H7 (cell line): ENCODE measurements at places on chromosomes 13 and 19.

- no peak for DNase-seq
Observed at GRCh38 chr13:76129305-76130000, 493.3 kb downstream of the LMO7 start.

- no peak for DNase-seq
Observed at GRCh38 chr19:38726761-38727301, 17.4 kb downstream of the CAPN12 start.

DNA sequence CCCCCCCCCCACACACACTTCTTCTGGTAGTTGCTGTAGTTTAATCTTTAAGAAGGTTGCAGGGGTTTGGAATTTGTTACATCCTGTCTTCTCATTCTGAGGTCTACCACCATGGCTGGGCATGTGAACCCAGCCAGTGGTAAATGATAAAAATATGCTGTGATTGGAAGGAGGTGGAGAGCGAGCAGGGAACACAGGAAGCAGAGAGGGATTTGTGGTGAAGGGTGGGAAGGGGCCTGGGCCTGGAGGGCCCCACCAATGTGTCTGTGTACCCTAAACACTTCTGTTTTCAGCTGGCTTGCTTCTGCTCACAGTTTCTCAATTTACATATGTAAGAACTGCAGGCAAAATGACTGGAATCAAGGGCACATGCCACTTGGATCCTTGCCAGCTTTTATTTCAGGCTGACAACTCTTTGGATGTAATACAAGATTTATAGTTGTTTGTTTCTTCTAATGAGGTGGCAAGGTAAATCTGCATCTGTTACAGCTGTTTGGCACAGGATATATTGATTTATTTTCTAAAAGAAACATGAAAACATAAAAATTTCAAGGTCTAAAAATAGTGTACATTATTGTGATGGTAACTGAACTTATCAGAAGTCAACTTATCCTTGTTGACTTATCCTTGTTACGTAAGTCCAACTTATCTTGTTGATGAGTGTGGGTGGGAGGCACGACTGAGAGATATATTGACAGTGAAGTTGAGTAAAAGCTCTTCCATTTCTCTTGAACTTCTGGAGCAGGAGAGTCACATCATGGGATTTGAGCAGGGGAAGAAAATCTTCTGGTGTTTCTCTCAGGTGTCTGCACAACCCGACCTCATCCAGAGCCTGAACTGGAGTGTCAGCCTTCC, 313.2 kb downstream of the SHISA2 start:
- DNase-seq = no peak

DNA sequence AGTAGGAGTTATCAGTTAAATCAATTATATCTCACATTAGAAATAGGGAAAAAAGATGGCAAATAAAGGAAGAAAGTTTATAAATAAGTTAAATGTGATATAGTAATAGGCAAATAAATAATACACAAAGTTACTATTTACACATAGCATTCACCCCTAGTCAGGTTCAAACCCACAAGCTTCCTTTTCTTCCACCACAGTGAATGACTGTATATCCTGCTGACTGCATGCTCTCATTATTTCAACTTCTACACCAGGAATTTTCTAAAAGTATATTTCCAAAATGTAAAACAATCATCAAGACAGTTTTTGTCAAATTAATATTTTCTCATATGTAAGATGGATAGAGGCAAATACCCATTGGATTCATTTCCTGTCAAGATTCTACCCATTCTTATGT, 548.6 kb upstream of the SLITRK5 start:
- no peak for DNase-seq

DNA sequence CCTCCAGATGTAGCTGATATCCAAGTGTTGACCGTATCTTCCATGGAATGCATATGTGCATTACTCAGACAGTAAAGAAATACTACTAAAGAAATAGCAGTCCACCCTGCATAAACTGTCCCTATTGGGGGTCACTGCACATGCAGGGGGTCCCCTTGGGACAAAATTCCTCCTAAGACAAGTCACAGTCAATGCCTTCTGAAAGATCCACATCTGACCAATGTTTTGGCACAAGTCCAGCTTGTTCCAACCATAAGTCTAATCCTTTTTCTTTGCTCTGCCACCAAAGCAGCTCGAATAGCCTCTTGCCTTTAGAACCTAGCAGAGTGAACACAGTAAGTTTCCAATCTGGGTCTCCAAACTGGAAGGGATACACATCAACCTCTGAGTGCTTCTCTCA, 87.9 kb downstream of the DIAPH3 start:
- DNase-seq = no peak

- DNase-seq = no peak
Observed at GRCh38 chr13:80664950-80665349, 324.0 kb upstream of the SPRY2 start.

- peak; percentile 99 for DNase-seq
Observed at GRCh38 chr19:18224525-18225354, 1.5 kb downstream of the PDE4C start.

GRCh38 chr19:54448040-54448773, 792 bp upstream of the LENG8 start:
- DNase-seq = peak; percentile 87

- DNase-seq = peak; percentile 28
Observed at GRCh38 chr19:33698576-33699435, 77.1 kb downstream of the CHST8 start.

GRCh38 chr13:60788156-60788829, 391.3 kb downstream of the TDRD3 start:
- DNase-seq = no peak

- peak; percentile 96 for DNase-seq
Observed at GRCh38 chr19:16247353-16248182, 49.9 kb downstream of the AP1M1 start.

- peak; percentile 3 for DNase-seq
Observed at GRCh38 chr13:66558506-66558905, 671.6 kb downstream of the PCDH9 start.

DNA sequence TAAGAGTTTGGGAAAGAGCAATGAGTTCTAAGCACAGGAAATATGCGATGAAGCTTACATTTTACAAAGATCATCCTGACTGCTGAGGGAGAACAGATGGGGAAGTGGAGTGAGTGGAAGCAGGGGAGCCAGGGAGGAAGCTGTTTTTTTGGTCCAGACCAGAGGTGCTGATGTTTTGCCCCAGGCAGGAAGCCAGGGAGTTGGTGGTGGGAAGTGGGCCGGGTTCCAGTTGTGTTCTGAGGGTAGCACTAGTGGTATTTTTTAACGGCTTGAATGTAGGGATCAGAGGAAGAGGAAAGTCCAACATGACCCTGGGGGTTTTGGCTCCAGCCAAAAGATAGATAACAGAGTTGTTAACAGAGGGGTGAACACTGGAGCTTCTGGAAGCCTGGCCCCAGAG, 20.7 kb upstream of the OLFM4 start:
- DNase-seq = no peak

DNA sequence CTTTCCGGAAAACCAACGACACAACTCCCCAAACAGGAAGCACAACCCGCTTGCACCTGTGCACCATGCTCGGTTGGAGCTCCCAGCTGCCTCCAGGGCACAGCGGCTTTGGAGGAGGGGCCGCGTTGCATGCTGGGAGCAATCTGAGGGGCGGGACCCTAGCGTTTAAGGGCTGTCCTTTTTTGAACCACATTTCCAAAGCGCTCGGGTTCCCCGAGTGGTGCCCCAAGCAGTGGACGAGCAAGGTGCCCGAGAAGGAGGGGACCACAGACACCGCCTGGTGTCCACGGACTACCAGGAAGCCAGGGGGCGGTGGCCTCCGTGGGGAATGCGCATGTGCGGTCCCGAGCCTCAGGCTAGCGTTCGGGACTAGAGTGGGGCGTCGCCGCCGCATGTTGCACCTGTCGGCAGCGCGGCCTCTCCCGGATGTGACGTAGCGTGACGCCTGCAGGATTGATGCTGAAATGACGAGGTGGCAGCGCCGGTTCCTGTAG, 11.9 kb upstream of the ZNF57 start:
- DNase-seq = peak; percentile 44

DNA sequence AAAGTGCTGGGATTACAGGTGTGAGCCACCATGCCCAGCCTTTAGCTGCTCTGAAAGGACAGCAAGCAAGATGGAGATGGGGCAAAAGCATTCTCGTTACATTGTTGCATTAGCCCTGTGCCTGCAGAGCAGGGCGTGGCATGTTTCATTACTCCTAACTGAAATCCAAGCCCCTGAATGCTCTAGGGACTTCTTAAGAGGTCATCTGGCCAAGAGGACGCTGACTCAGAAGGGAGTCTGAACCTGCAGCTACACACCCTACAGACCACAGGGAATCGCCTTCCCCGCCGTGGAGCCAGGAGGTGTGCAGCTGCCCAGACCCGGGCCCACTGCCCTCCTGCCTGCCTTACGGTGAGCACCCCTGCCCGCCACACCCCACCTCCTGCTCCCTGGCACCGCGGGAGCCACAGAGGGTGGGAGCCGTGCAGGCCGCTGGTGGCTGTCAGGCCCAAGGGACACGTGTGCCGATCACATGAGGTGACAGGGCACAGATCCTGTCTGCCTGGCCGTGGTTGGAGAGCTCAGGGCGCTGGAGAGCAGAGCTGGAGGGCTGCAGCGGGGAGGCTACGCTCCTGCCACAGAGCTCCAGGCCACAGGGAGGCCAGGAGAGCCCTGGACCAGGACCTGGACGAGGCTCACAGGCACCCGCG, 27.2 kb downstream of the ADPRHL1 start:
- DNase-seq = no peak

- no peak for DNase-seq
Observed at GRCh38 chr19:46116121-46116520, 8.4 kb downstream of the IGFL3 start.

- no peak for DNase-seq
Observed at GRCh38 chr13:112184261-112184660, 117.3 kb downstream of the SOX1 start.

GRCh38 chr19:49515767-49516166, 3.3 kb downstream of the FCGRT start:
- DNase-seq = no peak

DNA sequence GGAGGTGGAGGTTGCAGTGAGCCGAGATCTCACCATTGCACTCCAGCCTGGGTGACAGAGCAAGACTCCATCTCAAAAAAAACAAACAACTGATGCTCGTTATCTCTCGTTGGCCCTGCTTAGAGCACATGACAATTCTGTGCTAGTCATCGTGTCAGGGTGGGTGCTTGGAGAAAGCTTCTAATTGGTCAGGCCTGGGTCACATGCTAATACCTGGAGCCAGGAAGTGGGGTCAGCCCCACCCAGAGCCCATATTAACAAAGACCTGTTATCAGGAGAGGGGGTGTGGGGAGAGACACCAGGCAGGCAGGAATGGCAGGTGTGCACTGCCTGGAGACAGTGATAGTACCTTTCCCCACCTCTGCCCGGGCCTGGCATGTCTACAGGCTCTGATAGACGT, 84.9 kb downstream of the DPF1 start:
- peak; percentile 46 for DNase-seq

GRCh38 chr13:32423592-32423991, 4.3 kb downstream of the N4BP2L1 start:
- no peak for DNase-seq

GRCh38 chr19:41276231-41276630, 12.1 kb downstream of the HNRNPUL1 start:
- no peak for DNase-seq

GRCh38 chr13:47409778-47410177, 512.9 kb upstream of the HTR2A start:
- DNase-seq = no peak

DNA sequence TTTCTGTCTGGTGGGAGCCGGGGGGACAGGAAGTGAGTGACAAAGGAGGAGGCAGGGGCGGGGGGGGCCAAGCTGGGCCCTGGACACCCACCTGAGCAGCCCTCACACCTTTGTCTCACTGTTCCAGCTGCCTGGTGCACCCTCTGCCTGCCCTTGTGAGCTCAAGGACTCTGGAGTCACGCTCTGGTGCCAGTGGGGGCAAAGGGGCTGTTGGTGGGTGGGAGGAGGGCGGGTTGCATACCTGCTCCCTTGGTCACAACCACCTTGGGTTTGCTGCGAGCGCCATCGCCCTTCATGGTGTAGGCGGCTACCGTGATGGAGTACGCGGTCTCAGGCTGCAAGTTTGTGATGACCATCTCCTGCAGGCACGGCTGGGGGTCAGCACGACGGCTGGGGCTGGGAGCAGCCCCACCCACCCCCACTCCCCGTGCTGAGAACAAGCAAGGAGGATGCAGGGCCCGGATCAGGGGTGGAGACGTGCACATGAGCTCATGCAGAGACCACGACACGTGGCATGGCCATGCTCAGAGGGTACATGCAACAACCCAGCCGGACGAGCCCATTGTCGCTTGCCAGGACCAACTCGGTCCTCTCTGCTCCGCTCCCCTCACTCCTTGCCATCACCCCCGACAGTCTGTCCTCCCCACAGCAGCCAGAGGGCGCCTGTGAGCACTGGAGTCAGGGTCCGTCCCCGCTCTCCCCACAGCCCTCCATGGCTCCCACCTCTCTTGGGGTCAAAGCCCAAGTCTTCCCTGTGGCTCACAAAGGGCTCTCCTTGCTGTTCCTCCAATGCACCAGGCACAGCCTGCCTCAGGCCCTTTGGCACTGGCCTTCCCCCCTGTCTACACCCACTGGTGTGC, 114.9 kb downstream of the PTPRS start:
- peak; percentile 88 for DNase-seq
